Non-pigmented ciliary epithelial cell (primary cell): ENCODE measurements at places on chromosomes 16 and 17.

GRCh38 chr17:71866095-71866494 is 254.7 kb upstream of the SOX9 start:
- DNase-seq, result no peak

GRCh38 chr17:56679777-56680422 is 86.4 kb downstream of the NOG start:
- DNase-seq, result no peak

GRCh38 chr17:41338961-41339485 is 11.6 kb downstream of the KRT33A start:
- DNase-seq, result no peak

DNA sequence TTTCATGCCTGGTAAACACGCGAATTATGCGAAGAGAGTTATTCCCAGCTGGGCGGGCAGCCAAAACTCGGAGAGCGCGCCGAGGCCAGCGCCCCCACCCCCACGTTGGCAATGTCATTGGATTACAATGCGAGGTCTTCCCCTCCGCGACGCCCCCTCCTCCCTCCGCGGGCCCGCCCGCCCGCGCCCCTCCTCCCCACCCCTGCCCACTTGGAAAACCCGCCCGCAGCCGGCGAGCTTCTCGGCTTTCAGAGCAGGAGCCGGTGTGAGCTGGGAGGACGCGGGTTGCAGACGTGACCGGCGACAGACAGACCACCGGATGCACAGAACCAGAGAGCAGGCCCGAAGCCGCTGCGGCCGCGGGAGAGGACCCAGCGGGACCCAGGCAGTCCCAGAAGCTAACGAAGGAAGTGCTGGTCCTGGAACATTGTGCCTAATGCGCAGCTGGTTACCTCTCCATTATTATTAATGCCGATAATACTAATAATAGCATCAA is 4.0 kb downstream of the NOG start:
- no peak for DNase-seq
